ENCODE measurements at places on chromosomes 3 and 15.

DNA sequence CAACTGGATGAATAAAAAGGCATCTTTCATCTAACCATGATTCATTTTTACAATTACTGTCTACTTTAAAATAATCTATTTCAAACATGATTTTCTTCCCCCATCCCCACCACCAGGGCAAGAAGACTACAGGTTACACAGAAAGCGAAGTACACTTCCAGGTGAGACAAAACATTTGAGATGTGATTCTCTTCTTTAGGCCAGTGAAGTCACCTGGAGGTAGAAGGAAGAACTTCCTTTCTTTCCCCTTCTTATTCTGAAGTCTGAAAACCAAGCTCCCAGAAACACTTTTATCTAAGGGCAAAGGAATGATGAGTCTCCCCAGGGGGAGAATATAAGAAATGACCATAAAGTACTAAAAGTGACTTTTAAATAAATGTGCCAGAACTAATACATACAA lies 36.7 kb downstream of the SHQ1 start:
- DNase-seq = no peak

- no peak for DNase-seq
These were observed 118.4 kb downstream of the NR2F2 start for GRCh38 chr15:96448923-96449322.

- no peak for DNase-seq
These were observed 25.3 kb downstream of the IL16 start for GRCh38 chr15:81222007-81222406.

DNA sequence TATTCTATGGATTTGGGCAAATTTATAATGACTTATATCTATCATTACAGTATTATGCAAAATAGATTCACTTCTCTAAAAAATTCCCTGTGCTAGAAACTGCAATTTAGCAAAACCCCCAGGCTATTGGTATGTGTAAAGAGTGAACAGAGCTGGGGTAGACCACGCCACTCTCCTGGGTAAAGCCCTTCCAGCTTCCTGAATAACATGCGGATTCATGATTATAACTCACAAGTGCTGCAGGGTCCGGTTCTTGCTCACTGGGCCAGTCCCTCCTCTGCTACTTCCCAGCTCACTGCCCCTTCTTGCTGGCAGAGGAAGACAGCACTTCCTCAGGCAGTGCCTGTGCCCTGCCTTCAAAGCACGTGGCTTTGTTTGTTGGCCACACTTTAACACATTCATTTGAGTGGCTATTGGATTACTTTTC lies 4.1 kb downstream of the CD80 start:
- DNase-seq = no peak

DNA sequence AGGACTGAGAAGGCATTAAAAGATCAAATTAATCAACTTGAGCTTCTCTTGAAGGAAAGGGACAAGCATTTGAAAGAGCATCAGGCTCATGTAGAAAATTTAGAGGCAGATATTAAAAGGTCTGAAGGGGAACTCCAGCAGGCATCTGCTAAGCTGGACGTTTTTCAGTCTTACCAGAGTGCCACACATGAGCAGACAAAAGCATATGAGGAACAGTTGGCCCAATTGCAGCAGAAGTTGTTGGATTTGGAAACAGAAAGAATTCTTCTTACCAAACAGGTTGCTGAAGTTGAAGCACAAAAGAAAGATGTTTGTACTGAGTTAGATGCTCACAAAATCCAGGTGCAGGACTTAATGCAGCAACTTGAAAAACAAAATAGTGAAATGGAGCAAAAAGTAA lies 149.7 kb upstream of the LRRFIP2 start:
- no peak for DNase-seq

GRCh38 chr3:80213086-80213485 lies 445.3 kb upstream of the ROBO1 start:
- DNase-seq = no peak

GRCh38 chr3:39050029-39050428 lies 1.7 kb downstream of the SCN11A start:
- DNase-seq = no peak

- no peak for DNase-seq
These were observed 269.6 kb upstream of the ST8SIA2 start for GRCh38 chr15:92123962-92124656.

DNA sequence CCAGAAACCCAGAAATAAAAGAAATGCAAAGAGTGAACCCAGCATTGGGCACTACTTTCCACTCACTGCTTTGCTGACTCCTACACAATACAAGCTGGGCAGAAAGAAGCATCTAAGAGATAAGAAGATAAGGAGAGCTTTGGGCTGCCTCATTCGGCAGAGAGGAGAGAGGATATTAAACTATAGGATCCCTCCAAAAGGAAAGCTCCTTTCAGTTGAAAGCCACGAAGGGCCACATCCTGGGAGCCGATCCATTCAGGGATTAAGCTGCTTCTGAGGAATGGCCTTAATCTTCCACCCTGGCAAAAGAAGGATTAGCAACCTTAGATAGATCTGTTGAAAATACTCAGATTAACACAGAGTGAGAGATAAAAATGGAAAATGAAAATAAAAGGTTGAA lies 274.9 kb upstream of the PPP2R3A start:
- DNase-seq = no peak

DNA sequence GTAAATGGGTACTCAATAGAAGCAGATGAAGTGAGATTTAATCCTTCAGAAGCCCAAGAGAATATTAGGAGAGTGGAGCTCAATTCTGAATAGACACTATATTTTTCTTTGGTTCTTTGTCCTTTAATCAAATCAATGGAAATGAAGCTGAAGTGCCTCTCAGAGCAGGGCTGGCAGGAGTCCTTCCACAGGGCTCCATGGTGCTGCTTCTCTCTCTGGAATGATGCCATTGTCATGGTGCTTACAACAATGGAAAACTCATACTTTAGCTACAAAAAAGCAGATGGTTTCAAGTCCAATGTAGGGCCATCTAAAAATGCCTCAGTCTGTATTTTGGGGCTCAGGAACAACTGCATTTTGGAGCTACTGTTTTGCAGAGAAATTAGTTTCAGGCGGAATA lies 125.1 kb downstream of the SNRK start:
- no peak for DNase-seq

GRCh38 chr3:65963787-65964677 lies 74.7 kb downstream of the MAGI1 start:
- DNase-seq = peak; percentile 87

- no peak for DNase-seq
These were observed 148.0 kb upstream of the MBNL1 start for GRCh38 chr3:152120601-152121269.

DNA sequence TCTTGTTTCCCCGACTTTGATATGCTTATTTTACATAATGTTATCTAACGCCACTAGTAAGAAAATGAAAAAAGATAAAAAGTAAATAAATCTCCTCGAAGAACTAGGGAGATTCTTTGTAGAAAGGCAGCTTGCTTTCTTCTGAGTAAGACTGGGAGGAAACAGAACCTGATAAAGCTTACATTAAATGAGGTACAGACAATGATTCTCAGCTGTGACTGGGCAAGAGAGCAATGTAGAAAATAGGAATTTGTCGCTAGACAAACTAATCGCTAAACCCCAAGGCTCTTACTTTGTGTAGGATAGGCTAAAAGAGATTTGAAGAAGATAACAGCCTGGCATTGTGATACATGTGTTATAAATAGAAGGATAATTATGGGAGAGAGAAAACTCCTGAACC lies 919.0 kb upstream of the ALCAM start:
- DNase-seq = no peak

Data from fibroblast of skin of left biceps (primary cell).